ENCODE measurements at places on chromosomes 3 and 15. TPM values are rescaled to one million over a fixed set of nuclear protein-coding genes. Genes with fewer than 3 reads are reported as not detected.
A peak's percentile ranks its signal among the peaks of the same experiment; 100 is the strongest.

- DNase-seq = no peak
These were observed 51.3 kb downstream of the TBL1XR1 start for GRCh38 chr3:177145954-177146353.

The OR4M2 gene
- total RNA-seq = not detected

The PLAAT1 gene
- total RNA-seq = 0.39 TPM

The EXD1 gene
- not detected for total RNA-seq

- DNase-seq = no peak
These were observed 34.0 kb downstream of the CCDC33 start for GRCh38 chr15:74270155-74270554.

GRCh38 chr3:112681822-112682325 is 40.9 kb upstream of the CCDC80 start:
- no peak for DNase-seq

GRCh38 chr3:177673112-177673914 is 476.0 kb upstream of the TBL1XR1 start:
- no peak for DNase-seq

The NGRN gene
- total RNA-seq = 25.3 TPM

- DNase-seq = no peak
These were observed 126.5 kb upstream of the THBS1 start for GRCh38 chr15:39454189-39454986.

The CCR9 gene
- not detected for total RNA-seq

GRCh38 chr15:80199366-80199765 is 46.6 kb downstream of the FAH start:
- no peak for DNase-seq

- DNase-seq = no peak
These were observed 163.8 kb upstream of the CTNNB1 start for GRCh38 chr3:41035456-41036022.

DNA sequence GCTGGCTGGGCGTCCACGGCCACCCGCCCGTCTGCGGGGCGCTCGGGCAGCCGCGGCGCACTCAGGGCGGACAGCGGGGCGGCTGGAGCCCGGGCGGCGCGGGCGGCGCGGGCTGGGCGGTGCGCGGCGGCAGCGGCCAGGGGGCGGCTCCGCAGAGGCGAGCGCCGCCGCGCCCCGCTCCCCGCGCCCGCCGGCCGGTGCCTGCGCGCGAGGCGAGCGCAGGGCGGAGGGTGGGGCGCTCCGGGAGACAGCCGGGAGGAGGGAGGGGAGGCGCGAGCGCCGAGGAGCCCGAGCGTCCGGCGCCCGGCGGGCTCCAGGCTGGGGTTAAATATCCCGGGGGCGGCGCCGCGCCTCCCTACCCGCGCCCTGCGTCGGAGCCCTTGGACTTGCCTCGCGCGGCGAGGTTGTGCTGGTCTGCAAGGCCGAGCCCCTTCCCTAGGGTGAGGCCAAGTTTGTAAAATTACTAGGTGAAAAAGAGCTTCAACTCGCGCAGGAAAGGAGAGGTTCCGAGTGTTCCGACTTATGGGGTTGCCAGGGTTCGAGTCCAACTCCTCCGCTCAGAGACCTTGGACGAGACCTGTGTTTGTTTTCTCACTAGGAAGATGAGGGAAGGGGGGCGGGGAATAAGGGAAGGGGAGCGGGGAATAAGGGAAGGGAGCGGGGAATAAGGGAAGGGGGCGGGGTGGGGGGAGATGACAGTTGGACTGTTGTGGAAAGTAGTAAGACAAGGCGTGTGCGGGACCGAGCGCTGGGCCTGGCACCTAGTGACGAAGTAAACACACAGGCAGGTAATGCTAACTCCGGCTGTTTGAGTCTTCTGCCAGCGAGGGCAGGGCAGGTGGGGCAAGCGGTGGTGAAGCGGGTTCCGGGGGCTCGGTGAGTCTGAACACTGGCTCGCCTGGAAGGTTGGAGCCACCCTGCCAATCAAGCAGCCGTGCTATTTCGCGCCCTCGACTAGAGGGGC is at the start of gene TNFAIP8L3:
TNFAIP8L3 (minus strand) TSS at position 301 of the 964 bp plus-strand sequence. CDS start 311 bp downstream, outside the sequence.
- DNase-seq = no peak

The GP9 gene
- total RNA-seq = not detected

DNA sequence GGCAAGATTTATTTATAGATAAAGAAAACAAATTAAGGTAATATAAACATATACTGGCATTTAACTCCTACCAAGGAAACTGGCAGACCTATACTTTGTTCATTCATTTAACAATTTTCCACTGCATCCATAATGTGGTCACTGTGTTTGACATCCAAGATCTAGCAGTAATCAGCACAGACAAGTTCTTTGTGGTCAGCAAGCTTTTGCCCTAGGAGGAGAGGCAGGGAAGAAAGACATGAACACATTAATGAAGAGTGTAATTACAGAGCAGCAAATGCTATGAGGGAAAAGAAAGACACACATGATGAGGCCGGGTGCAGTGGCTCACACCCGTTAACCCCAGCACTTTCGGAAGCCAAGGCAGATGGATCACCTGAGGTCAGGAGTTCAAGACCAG is 34.4 kb downstream of the SUCLG2 start:
- DNase-seq = no peak

- peak; percentile 12 for DNase-seq
These were observed 32.8 kb downstream of the LINGO1 start for GRCh38 chr15:77599899-77600298.

The CD80 gene
- 3.4 TPM for total RNA-seq

The RTP4 gene
- 1.7 TPM for total RNA-seq

DNA sequence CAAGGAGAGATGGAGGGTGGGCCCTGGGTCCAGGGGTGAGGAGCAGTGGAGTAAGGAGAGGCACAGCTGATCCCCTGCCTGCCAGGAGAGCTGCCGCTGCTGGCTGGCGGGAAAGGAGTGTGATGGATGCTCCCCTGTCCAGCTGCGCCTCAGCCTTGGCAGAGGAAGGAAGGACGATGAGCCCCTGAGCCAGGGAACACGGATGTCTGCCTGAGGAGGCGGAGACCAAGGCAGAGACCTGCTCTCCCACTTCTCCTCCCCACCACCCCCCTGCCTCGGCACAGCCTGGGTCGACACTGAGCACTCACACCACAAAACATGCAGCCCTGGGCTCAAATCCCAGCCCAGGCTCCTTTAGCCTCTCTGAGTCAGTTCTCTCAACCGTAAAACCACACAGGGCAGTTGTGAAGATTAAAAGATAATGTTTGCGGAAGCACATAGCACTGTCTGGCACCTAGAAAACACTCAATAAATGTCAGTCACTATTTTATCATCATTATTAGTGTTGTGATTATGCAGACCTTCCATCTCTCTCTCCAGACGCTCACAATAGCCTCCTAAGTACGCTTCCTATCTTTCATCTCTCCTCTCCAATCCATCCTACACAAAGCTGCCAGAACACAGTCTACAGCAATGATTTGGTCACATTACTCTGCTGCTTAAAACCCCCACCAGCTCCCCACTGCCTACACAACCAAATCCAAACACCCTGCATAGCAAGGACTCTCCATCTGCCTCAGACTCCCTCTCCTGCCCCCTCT is 52.2 kb downstream of the SEMA5B start:
- DNase-seq = peak; percentile 23

DNA sequence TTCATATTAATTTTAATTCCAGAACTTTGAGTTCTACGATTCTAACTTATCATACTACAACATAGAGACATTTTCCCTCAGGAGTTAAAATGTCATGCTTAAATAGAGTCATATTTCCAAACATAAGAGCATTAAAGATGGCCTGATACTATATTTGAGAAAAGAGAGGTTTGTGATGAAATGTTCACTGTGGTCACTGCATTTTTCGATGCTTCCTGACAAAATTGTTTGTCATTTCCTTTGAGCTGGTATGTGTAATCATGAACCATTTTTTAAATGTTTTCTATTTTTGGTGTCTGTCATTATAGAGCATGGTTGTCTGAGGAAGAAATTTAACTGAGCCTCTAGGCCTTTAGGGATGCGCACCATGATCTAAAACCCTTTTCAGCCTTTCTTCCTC is 721.4 kb upstream of the NR2F2 start:
- no peak for DNase-seq

DNA sequence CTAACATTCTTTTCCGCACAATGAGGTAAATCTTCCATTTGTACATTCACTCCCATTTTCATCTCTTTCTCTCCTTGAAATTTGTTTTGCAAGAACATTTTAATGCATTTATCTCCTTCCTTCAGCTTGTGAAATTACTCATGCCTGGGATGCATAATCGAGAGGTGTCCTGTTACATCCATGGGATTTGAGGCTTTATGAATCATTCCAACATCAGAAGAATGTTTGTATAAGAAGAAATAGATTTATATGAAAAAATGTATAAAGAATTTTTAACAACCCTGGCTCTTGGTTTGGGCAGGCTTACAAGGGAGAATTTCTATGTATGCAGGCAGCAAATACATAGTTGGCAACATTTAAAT is 93.2 kb upstream of the MBNL1 start:
- DNase-seq = no peak

GRCh38 chr3:14503033-14503705 is 37.0 kb downstream of the GRIP2 start:
- no peak for DNase-seq

The CACNA1D gene
- total RNA-seq = 0.53 TPM

DNA sequence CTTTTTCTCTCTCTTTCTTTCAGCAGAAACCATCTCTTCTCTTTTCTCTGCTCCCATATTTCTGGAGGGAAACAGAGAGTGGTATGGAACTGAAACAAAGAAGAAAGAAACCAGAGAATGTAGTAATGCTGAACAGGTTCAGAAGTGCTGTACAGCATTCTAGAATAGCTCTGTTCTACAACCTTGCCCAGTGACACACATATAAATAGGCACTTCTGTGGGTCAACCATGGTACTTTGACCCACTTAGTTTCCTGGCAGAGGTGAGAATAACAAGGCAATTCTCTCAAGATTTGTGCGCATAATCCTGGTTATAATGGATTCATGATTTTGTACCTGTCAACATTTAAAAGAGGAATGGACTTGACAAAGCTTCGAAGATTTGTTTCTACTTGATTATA is 12.3 kb downstream of the CFAP91 start:
- no peak for DNase-seq

The EHD4 gene
- total RNA-seq = 43.6 TPM

The CEP152 gene
- 39.4 TPM for total RNA-seq

- DNase-seq = no peak
These were observed 95.0 kb upstream of the CGNL1 start for GRCh38 chr15:57281321-57281720.

- no peak for DNase-seq
These were observed 8.5 kb downstream of the CRBN start for GRCh38 chr3:3170998-3171397.

The NAALADL2 gene
- total RNA-seq = not detected

The PRC1 gene
- total RNA-seq = 151 TPM

GRCh38 chr3:172140499-172141391 is 101.4 kb downstream of the FNDC3B start:
- peak; percentile 41 for DNase-seq

GRCh38 chr3:25040748-25041147 is 387.3 kb upstream of the RARB start:
- no peak for DNase-seq

GRCh38 chr3:11400213-11400612 is 128.0 kb downstream of the ATG7 start:
- no peak for DNase-seq

The PIERCE2 gene
- 0.34 TPM for total RNA-seq

GRCh38 chr3:65548848-65549625 is 489.7 kb downstream of the MAGI1 start:
- DNase-seq = no peak

The TGM5 gene
- not detected for total RNA-seq

DNA sequence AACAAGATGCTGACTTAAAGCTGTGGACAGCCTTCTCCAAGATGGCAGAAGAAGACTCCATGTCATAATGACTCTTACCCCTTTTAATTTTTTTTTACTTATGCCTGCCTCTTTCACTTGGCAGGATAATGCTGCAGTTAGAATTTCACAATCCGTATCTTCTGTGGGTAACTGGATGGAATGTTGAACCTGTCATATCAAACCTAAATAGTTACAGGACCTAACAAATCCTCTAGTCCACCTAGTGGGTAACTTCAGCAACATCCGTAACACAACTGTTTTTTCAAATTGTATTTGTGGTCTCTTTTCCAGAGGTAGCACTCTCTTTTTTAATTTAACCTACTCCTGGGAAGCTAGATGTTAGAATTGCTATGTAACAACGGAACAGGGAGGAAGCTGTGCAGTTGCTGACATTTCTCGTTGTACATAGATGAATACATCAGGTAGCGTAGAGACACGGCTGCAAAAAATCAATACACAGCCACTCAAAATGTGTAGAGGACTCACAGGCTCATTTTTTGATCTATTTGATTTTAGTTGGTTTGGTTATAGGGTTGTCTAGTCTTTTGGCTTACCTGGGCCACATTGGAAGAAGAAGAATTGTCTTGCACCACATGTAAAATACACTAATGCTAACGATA is 43.9 kb upstream of the TRPM1 start:
- no peak for DNase-seq

DNA sequence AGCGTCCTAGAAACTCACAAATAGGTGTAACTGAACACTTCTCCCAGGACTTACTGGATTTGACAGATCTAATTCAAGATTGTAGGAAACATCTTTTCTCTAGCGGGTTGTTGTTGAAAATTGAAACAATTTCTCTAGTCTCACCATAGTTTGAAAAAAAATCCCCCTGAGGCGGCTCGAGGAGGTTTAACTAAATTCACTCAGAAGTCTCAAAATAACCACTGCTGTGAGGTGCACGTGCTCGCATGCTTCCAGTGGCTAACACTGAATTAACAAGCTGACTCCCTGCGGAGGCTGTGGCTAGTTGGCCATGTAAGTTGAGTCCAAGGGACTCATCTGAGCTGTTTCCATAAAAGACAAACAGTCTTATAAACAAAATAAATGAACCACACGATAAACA is 503.9 kb downstream of the OCA2 start:
- DNase-seq = no peak

- no peak for DNase-seq
These were observed 389 bp upstream of the CCNB2 start for GRCh38 chr15:59104602-59104911.

DNA sequence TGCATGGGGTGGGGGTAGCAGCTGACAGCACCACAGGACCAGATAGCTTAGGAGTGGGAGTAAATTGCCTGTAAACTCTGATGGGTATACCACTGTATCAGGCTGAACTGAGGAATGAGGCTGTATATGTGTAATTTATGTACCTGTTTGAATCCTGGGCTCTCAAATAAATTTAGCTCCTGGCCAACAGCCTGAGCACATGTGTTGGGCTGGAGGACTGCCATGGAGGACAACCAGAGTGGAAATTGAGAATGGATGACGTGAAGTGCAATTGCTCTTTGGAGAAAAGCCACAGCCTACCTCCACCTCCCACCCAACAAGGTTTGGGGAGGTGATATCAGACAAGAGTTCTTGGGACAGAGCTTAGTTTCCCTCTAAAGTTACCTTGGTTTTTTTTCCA is 328.6 kb upstream of the PROK2 start:
- no peak for DNase-seq

The MASP1 gene
- total RNA-seq = not detected

Measured in activated CD4-positive, alpha-beta memory T cell treated with anti-CD3 and anti-CD28 coated beads for 36 hours (primary cell).